Thoracic aorta (tissue), 2 donors: ENCODE measurements at places on chromosomes 13 and 19.

- no peak for DNase-seq
Measured at GRCh38 chr13:110126391-110126961, 180.5 kb downstream of the COL4A1 start.

- DNase-seq: no peak
Measured at GRCh38 chr19:17041976-17042375, 15.4 kb upstream of the CPAMD8 start.

DNA sequence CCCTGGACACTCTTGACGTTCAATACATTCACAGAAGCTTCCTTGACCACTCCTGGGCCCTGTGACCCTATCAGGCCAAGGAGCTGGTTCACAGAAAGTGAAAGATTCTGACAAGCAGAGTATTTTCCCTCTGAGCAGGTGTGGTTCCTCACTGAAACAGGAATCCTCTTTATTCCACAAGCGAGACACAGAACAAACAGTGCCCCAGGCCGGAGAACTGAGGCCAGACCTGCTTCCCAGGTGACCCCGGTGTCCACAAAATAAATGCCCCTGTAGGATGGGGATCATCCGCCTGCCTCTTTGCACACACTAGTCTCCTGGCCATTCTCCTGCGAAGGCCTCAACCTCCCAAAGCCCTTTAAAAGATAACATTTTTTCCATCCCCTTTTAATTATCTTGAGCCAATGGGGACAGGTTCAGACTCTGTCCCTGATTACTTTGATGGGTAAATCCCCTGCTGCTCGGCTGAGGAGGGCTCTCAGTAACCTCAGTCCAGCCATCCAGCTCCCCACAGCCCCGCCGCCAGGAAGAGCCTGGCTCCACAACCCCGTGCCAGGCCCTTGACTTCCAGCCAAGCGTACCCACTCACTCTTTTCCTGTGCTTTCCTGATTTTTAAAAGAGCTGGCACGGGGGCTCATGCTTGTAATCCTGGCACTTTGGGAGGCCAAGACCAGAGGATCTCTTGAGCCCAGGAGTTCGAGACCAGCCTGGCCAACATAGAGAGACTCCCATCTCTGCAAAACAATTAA lies 129.1 kb downstream of the FOXO1 start:
- DNase-seq: no peak

- DNase-seq: no peak
Measured at GRCh38 chr13:24306632-24307031, 2.7 kb upstream of the C1QTNF9 start.

- no peak for DNase-seq
Measured at GRCh38 chr13:67635754-67636153, 405.6 kb upstream of the PCDH9 start.

- no peak for DNase-seq
Measured at GRCh38 chr13:98507282-98507797, 69.6 kb downstream of the STK24 start.

DNA sequence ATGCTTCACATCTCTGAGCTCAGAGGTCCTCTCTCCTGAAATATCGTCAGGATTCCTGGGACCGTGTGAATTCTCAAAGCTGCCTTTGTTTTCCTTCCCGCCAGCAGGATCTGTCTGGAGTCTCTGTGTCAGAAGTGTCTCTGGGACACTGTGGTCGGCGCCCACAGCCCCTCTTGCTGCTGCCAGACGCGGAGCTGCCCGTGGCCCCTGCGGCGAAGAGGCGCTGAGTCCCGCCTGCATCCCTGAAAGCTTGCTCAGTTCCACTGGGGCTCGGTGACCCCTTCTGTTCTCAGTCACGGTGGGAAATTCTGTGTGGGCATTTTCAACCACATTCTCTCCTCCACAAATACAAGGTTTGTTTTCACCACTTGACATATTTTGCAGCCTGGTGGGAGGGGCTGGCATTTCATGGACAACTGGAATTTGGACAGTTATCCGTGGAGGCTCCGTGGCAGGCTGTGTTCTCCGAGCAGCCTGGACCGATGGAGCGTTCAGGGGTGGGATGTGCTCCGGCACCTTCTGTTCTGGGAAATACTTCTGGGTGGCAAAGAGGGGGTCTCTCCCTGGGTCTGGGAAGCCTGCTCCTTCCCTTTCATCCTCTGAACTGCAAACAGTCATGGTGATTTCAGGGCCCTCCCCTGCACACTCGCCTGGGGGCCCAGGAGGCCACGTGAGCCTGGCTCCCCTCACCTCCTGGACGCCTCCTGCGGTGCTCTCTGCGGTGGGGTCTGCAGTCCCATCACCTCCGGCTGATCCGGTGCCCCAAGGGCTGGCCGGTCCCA lies 42.6 kb upstream of the GRTP1 start:
- DNase-seq: no peak

GRCh38 chr13:27304611-27305010 lies 34.0 kb downstream of the RASL11A start:
- DNase-seq: no peak

- DNase-seq: no peak
Measured at GRCh38 chr13:94558716-94559115, 37.2 kb downstream of the TGDS start.

- no peak for DNase-seq
Measured at GRCh38 chr13:40190641-40191100, 475.8 kb downstream of the FOXO1 start.

DNA sequence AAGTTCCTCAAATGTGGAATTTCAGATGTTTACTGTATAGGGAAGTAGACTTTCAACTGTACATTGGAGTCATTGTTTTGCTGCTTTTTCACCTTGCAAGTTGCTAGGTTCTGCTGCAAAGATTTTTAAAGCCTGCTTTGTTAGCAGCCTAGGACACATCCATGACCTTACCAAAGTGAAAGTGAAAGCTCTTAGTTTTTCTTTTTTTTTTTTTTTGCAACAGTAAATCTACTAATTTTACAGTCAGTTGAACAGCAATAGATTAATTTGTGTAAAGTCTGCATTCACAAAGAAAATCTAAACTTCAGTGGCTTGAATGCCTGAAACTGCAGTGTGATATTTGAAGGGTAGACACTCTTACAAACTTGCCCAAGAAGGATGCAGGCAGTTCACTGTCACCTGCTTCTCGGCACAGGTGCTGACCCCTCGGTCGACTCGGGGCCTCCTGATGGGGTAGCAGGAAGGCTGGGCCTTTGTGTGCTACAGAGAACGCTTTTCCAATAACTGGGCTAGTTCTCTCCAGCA lies 5.0 kb upstream of the MTIF3 start:
- DNase-seq: no peak

DNA sequence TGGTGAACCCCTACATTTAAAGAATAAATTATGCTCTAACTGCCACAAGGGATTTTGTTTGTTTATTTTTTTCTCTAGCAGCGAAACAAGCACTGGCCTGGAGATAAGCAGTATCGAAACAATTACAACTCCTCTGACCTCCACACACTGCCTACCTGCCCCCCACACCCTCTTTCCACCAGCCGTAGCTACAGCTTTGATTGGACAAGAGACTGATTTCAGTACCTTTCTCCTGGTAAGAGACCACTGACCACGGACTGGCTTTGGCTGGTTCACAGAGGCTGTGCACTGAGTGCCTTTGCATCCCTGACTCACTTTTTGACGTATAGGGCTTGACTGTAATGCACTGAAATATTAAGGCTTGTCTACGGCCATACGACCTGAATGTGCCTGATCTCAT lies 7.4 kb upstream of the ZDHHC20 start:
- no peak for DNase-seq

DNA sequence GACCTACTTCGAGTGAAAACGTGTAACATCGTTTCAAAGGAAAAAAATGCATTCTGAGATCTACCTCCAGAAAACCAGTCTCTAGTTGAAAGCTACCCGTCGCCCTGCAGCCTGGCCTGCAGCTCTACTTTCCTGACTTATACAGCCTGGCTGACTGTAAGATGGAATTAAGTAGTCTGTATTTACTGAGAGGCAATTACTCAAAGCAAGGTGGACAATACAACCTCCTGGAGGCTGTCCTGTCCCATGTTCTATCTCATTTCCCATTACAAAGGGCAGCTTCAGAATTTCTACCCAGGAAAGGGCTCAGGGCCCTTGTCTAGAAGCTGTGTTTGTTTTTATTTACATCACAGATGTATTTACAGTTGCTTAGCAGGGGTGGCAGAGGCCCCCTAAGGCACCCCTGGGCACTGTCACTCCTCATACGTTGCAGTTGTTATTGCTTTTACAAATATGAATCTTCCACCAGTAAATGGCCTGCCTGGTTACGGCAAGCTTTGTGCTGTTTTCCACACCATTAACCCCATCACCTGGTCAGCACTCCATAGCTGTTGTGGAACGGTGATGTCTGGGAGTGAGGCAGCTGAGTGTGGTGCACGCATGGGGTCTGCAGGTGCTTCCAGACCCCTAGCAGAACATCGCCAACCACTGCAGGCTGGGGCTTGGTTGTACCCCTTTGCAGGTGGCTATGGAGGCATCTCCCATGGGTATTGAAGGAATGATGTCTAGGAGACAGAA lies 46.3 kb upstream of the MTIF3 start:
- no peak for DNase-seq

- DNase-seq: peak; percentile 47
Measured at GRCh38 chr19:13784731-13785452, 10.4 kb upstream of the ZSWIM4 start.

DNA sequence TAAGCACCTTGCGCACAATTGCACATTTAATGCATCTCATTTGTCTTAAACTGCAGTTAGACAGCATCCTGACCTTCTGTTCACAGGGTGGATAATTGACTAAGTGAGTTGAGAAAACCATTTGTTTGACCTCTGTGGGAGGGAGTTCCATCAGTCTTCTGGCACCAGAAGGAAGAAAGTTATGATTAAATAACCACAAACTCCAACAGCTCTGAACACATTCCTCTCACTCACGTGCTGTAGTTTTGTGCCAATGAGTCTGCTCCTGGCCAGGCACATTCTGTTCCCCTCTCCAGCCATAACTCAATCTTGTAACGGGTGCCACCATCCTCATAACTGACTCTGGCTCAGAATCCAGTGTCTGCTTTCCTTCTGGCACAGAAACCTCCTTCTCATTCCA lies 817.2 kb downstream of the SLITRK1 start:
- peak; percentile 53 for DNase-seq

DNA sequence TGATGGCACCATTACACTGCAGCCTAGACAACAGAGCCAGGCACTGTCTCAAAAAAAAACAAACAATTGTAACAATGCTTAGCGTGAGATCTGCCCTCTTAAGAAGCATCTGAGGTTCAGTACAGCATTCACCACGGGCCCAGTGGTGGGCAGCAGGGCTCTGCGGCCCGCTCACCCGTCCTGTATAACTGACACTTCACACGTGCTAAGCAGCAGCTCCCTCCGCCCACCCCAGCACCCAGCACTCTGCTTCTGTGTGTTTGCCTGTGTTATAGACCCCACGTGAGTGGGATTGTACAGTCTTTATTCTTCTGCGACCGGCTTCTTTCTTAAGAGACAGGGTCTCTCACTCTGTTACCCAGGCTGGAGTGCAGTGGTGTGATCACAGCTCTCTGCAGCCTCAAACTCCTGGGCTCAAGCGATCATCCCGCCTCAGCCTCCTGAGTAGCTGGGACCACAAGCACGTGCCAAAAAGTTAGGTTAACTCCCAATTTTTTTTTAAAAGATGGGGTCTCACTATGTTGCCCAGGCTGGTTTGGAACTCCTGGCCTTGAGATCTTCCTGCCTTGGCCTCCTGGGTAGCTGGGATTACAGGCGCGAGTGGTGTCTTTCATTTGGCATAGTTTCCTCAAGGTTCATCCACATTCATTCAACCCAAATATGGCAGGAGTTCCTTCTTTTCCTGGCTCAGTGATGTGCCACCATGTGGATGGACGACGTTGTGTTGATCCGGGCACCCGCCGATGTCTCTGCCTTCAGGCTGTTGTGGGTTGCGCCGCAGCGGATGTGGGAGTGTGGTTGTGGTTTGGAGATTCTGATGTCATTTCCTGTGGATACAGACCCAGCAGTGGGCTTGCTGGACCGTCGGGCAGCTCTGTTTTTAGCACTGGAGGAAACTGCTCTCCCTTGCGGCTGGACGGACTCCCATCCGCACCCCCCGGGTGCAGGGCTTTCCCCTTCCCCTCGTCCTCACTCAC lies 170.0 kb downstream of the KDM4B start:
- no peak for DNase-seq

GRCh38 chr13:50073340-50073739 lies 58.1 kb downstream of the KCNRG start:
- no peak for DNase-seq

- no peak for DNase-seq
Measured at GRCh38 chr13:112603641-112604225, 15.8 kb upstream of the TUBGCP3 start.

- no peak for DNase-seq
Measured at GRCh38 chr13:105406551-105406950, 1128.9 kb downstream of the EFNB2 start.

DNA sequence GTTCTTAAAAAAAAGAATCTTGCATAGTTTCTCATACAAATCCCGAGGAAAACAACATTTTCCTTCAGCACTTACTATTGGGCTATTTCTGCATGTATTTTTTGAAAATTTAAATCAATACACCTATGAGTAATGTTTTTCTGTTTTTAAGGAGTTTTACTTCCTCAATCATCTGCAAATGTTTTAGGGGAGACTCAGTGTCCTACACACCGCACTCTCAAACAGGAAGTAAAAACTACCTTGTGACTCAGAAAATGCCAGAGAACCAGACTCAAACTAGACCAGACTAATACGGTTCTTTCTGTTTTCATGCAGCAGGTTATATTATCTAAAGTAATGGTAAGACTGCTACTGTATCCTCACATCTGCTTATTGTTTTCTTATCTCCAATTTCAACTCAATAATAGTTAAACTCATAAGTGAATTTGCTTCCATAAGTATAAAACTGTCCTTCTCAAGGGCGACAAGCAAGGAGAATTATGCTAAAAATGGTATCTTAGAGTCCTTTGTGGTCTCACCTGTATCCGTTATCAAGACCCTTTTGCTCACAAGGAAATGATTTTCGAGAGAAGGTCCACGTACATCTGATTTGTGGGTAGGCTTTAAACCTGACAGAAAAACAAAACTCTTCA lies 52.5 kb downstream of the FLT3 start:
- DNase-seq: no peak

DNA sequence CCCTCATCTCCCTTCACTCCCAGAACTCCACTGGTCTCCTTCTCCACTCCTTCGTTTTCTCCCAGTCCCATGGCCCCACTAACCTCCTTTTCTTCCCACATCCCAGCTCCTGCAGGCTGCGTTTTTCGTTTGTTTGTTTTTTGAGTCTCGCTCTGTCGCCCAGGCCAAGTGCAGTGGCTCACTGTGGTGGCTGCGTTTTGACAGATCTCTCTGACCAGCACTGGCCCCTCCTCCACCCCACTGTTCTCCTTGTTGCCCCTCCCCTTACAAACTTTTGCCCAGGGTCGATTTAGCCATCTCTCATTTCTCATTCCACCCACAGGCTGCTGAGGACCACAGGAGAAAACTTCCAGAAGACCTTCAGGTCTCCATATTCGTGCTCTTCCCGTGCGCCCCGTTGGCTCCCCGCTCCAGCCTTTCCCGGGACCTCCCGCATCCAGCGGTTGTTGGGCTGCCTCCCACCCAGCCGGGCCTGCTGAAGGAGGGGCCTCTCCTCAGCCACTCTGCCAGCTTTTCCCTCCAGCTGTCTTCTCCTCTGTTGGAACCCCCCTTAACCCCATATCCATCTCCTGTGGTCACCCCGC lies 40.6 kb upstream of the GJB6 start:
- DNase-seq: no peak

GRCh38 chr13:27183561-27184147 lies 12.0 kb upstream of the USP12 start:
- DNase-seq: no peak

GRCh38 chr13:112892426-112893206 lies 76.4 kb upstream of the MCF2L start:
- DNase-seq: no peak

GRCh38 chr13:42272115-42272803 lies at the start of gene AKAP11:
Gene AKAP11, plus strand, starts transcription at chr13:42272152. Its CDS starts 14,197 bp downstream, at chr13:42286349.
- DNase-seq: no peak

- DNase-seq: no peak
Measured at GRCh38 chr13:99961636-99962035, 9.9 kb downstream of the ZIC5 start.

GRCh38 chr13:39510316-39510695 lies 92.7 kb downstream of the LHFPL6 start:
- DNase-seq: no peak
